GM04503 (cell line): ENCODE measurements at places on chromosomes 6 and 20.

DNA sequence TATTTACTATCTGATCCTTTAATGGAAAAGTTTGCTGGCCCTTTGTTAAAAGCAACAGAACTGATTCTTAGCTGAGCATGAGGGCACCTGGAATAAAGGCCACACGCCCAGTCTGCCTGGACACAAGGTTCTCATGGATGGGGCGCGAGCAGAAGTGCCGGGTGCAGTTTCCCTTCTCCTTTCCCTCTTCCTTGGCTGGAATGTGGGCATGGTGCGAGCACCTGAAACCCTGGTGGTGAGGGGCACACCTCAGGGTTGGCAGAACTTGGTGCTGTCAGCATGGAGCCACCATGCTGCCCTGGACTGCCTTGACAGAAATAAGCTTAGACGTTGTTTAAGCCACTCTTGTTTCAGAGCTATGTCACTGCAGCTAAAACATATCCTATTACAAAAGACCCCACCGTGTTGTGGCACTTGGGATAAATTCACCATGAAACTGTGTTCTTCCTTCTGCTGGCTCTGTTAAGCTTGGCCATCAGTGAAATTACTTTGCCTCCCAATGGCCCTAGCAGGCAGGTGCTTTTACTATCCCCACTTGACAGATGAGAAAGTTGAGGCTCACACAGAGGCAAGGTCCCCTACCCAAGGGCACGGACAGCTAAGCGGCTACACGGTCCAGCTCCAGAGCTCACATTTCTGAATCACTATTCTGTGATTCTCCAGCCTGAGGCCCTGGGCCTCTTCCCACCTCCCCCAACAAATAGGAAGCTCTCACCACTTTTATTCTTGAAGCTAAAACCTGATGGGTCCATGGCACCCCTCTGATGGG lies 115.9 kb downstream of the PREX1 start:
- no peak for DNase-seq

DNA sequence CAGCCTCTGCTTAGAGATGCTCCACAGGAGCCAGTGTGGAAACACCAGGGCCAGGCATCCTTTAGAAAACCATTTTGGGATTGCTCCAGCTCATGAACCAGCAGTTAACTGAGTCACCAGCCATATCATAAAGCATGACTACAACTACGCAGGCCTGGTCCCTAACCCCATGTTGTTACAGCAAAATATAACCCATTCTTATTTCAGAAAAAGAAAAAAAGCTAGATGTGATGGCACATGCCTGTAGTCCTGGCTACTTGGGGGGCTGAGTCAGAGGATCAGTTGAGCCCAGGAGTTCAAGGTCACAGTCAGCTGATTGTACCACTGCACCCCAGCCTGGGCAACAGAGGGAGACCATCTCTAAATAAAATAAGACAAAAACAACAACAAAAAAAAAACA lies 36.8 kb downstream of the C6orf15 start:
- DNase-seq = no peak

GRCh38 chr6:116954938-116955337 lies 77.9 kb downstream of the RFX6 start:
- DNase-seq = no peak

DNA sequence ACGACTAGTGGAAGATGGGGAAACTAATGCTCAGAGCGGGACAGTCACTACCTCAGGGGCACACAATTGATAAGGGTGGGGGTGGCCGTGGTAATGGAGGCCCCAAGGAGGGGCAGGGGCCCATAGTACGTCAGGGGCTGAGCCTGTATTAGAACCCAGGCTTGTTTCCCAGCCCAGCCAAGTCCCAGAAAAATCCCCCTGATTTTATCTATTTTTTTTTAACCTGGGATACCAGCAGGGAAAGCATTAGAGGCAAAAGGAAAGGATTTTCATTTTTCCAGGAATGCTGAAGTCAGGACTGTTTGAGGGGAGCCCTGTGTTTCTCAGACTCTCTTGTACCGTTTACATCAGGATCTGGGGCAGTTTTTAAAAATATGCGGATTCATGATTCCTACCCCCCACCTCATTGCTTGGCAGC lies 382 bp downstream of the MYH7B start:
- no peak for DNase-seq

DNA sequence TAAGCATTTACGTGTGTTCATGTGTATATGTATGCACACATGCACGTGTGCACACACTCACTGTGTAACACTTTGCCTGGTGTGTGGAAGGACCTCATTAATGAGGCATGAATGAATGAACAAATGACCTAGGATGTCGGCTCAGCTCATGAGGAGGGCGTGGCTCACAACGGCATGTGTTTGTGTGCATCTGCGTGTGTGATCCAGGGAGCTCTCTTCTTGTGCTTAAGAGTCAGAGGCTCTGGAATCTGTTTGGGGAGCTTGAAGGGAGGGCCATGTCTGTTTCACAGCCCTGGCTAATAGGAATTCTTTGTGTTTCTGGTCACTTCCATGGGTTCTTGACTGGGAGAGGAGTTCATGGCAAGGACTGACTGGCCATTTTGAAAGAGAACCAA lies 32.7 kb downstream of the TOX2 start:
- no peak for DNase-seq

DNA sequence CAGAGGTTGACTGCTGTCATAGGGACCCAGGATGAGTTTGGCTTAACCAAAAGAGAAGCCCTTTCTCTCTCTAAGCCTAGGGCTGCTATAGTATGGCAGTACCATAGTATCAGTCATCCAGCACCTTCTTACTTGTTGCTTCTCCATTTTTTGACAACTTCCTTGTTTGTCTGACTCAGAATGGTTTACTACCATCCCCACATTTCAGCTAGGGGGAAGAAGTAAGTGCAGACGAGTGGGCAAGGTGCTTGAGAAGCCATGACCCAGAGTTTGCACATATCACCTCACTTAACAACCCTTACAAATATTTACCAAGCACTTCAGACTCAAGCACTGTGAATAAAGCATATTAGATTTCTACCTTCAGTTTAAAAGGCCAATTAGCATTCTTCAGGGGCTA lies 289.9 kb upstream of the TSHZ2 start:
- no peak for DNase-seq

DNA sequence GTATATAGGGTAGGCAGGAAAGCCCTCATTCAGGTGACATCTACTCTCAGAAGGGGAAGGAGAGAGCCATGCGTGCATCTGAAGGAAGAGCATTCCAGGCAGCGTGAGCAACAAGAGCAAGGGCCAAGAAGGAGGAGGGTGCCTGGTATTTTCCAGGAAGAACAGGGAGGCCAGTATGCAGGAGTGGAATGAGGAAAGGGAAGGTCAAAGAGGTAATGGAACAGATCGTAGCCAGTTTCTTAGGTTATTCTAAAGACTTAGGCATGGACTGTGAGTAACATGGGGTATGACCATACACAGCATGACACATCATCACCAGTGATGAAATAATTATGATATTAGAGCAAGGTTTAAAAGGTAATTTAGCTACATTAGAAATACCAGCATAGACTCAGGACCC lies 24.1 kb downstream of the ALDH8A1 start:
- DNase-seq = peak; percentile 16

DNA sequence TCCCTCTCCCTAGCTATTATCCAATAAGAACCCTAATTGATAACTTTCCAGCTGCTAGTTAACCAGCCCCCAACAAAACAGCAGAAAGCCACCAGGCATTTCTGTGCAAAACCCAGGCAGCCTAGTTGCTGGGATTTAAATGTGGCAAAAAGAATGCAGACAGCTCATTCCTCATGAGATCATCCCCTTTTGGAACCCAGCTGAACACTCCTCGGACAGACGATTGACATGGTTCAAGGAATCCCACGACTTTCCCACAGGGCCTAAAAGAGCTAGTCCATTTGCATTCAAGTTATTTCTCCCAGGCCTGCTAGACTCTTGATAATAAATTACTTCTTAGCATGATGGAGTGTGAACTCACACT lies 24.0 kb downstream of the JAG1 start:
- no peak for DNase-seq

DNA sequence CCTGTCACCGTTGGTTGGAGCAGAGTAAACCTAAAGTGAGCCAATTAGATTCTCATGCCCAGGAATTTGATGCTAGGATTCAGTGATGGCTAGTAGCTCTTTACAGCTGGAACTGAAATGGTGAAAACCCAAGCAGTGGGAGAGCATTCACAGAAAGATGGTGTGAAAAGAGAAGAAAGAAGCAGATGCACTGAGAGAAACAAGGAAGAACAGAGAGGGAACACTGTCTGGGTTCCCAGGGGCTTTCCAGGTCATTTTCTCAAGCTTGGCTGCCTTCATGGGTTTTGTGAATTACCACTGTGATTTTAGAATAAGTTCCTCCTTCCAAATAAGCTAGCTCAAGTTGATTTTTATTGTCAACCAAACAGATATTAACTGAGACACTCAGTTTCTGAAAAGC lies 104.1 kb upstream of the AKIRIN2 start:
- DNase-seq = no peak

- DNase-seq = no peak
These were observed 6.9 kb upstream of the RPS6KA2 start for GRCh38 chr6:166633732-166634535.

GRCh38 chr6:31038559-31038958 lies 28.3 kb downstream of the MUC22 start:
- DNase-seq = no peak

DNA sequence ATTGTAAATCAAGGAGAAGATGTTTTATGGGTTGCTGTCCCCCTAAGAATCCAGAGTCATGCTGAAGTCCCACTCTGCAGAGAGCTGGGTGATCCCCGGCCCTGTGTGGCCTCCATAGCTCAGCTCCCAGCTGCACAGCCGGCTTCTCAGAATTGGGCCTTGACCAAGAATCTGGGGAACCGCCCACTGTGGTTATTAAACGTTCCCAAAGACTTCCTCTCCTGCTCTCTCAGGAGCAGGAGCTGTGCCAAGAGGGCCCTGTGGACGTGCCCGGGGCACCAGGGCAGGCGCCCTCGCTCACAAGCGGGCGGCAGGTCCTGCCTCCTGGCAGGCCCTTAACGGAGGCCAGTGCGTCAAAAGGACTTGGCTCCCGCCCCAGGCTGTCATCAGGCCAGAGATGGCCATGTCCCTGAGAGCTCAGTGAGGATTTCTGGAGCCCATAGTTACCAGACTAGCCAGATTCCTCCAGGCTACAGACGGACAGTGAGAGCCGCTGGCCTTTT lies 30.4 kb downstream of the ZC3H12D start:
- peak; percentile 90 for DNase-seq

- DNase-seq = no peak
These were observed 216.0 kb downstream of the HIVEP2 start for GRCh38 chr6:142728910-142729481.

DNA sequence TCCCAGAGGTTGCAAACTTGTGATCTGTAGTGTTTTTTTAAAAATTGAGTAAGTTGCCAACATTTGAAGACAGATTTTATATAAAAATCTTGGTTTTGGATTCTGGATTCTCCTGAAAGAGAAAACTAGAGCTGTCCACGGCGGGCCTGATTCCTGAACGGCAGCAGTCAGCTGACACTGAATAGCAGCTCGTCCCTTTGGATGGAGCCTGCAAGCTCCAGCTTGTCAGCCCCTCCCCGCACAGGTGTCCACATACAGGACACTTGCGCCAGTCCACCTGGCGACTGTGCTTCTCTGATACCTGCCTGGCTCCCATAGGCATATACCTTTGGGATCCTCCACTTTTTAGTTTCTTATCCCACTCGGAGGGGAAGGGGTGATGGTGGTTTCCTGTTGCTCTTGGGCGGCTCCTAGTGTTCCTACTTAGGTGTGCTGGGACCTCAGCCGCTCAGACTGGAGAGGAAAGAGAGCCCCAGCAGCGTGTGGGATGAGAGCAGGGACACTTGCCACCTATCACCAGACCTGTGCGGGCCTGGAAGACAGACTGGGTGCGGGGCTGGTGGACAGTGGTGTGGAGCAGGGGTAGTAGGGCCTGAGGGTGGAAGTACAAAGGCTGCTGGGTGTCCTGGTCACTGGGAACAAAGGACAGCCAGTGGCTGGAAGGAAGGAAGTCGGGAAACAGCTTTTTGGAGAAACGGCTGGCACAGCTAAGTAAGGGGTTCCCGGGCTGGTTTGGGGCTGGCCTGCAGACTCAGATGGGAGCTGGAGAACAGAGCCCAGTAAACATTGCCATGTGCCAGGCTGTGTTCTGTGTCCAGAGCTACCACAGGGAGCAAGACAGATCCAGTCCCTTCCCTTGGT lies 18.3 kb downstream of the GHRH start:
- no peak for DNase-seq

GRCh38 chr6:31609519-31610406 lies 5.3 kb upstream of the AIF1 start:
- no peak for DNase-seq

DNA sequence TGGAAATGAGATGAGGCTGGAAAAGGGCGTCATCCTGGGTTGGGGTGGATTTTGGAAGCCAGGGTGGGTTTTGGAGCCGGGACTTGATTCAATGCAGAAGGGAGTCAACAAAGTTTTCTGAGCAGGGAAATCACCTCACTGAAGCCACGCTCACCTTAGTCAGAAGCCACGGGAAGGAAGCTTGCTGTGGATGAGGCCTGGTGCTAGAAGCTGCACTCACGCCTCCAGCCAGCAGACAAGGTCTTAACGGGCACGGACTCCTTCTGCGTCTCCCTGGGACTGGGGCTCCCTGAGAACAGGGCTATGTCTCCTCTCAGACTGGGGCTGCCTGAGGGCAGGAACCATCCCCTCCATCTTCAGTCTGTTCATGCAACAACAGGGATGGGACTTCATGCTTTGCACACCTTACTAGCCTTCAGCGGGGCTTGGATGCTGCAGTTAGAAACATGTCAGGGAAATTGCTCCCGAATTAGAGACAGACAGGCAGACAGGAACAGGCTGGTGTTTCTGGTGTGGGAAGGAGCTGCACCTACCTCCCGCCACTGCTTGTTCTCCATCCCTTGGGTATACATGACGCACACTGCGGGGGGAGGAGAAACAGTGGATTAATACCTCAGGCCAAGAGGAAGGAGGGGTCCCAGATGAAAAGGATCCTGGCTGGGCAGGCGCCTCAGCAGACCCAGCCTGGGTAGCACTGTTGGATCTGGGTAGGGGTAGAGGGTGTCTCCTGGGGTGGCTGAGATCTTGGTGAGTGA lies 17.5 kb downstream of the CPNE5 start:
- no peak for DNase-seq

GRCh38 chr6:166820483-166820882 lies 135.9 kb downstream of the RNASET2 start:
- DNase-seq = no peak
